ENCODE measurements at places on chromosomes 2 and 18.

DNA sequence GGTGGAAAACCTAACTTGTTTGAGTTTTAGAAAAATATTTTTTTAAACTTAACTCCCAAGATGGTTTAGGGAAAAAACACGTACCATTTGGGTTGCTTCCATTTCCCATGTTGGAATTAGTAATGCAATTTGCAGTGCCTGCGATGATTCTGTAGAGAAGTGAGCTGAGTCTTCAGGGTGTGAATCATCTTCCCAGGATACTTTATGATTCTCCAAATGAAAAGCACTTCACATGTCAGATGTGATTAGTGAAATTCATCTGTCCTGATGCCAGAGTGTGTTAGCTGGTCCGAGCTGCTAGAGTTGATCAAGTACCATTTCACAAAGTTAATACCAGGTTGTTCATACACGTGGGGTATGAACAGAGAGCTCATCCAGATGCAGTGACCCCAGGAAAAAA is 59.1 kb downstream of the ACOXL start:
- no peak for DNase-seq

GRCh38 chr18:23969664-23970063 is 44.9 kb upstream of the TTC39C start:
- no peak for DNase-seq

- no peak for DNase-seq
These were observed 1430.4 kb upstream of the ACVR2A start for GRCh38 chr2:146414456-146414855.

- DNase-seq, result no peak
These were observed 100.2 kb downstream of the GALNT3 start for GRCh38 chr2:165693838-165694237.

GRCh38 chr2:120720231-120720630 is 15.4 kb upstream of the GLI2 start:
- DNase-seq, result no peak

DNA sequence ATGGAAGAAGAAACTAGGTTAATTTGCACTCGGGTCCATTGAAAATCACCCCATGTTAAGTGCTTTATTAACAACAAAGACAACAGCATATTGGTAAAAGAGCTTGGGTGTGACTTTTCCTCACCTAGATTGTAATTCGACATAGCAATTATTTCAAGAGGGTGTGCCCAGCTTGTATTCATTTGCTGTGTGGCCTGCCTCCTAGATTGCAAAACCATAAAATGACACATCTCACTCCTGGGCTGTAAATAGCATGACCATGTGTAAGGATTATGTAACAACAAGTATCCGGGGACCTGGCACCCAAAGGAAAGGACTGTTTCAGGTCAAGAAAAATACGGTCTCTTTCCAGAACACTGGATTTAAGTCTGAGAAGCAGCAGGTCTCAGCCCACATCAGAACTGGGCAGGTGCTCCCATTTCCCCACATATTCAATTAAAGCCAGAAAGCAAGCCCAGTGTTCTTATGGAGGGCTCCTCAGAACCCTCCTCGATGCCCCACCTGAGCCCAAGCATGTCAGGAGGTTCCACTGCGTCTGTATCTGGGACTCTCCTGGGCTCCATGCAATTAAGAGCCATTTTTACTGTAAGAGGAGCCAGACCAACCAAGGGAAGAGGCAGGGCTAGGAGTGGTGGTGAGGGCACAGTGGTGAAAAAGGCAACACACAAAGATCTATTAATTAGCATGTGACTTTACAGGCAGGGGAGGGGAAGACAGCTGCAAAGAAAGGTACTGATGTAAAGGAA is 39.2 kb downstream of the MREG start:
- DNase-seq, result no peak

DNA sequence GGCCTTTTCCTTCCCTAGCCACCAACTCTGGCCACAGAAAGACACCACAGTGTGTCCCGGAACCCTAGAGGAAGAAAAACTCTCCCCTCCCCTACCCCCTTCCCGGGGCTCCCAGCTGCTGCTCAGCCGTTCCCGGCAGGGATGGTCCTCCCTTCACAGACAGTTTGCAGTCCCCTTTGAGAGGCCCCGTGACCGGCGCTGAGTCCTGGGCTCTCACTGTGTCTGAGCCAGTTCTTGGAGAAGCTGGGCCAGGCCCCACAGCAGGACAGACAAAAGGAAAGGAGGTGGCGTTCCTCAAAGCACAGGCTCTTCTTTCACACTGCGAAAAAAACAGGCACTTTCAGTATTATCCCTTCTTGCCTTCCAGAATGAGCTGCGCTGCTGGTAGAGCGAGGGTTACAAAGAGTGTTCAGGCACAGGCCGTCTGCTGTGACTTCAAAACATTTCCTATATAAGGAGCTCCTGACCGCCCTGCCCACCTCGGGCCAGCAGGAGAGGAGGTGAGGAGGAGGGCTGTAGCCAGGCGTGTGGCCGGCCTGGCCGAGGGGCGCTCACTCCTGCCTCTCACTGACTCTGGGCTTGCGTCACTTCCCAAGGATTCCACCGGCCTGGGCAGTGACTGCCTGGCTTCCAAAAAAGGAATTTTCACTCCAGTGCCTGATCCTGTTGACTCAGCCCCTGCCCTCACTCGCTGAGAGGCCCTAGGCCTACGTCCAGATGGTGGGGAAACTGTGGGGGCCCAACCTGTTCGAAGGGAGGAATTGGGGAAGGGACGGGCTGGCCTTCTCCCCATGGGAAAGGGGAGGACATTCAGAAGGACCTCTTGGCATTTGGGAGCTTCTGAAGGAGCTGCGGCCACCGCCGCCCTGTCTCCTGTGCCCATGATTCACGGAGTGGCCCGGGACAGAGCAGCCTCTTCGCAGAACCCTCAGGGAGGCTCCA is 24.9 kb downstream of the CIDEA start:
- no peak for DNase-seq

DNA sequence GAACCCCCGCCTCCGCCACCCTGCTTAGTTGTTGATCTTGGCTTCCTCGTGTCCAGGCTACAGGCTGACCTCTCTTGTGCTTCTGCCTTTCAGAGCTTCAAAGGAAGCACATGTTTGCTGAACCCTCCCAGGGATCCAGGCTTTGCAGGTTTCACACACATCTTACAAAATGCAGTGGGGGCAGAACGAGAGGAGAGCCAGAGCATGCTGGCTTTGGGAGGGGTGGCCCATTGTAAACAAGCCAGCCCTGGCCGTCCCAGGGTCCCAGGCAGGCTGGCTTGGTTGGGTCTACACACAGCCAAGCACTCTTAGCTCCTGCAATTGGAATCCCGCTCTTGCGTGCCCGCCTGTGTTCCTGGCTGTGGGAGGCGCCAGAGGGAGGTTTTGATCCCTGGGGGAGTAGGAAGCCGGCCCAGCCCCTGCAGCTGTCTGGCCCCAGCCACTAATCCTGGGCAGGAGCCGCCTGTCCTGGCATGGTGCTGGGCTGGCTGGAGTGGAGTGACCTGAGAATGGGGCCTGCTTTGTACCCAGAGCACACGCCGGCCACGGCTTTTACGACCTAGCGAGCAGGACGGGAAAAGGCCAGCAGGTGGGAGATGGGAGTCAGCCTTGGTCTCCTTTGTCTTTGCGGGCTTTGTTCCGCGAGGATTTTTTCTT is 53.9 kb downstream of the SH3BP4 start:
- DNase-seq, result no peak

- no peak for DNase-seq
These were observed 147.6 kb downstream of the HDAC4 start for GRCh38 chr2:239253264-239253663.

- DNase-seq, result no peak
These were observed 147.8 kb upstream of the FHL2 start for GRCh38 chr2:105546628-105546974.

- DNase-seq, result no peak
These were observed 470.4 kb downstream of the IRS1 start for GRCh38 chr2:226329180-226329579.

GRCh38 chr18:80200932-80201672 is 46.2 kb downstream of the PARD6G start:
- no peak for DNase-seq

GRCh38 chr2:130915149-130915548 is 78.4 kb downstream of the ARHGEF4 start:
- no peak for DNase-seq

DNA sequence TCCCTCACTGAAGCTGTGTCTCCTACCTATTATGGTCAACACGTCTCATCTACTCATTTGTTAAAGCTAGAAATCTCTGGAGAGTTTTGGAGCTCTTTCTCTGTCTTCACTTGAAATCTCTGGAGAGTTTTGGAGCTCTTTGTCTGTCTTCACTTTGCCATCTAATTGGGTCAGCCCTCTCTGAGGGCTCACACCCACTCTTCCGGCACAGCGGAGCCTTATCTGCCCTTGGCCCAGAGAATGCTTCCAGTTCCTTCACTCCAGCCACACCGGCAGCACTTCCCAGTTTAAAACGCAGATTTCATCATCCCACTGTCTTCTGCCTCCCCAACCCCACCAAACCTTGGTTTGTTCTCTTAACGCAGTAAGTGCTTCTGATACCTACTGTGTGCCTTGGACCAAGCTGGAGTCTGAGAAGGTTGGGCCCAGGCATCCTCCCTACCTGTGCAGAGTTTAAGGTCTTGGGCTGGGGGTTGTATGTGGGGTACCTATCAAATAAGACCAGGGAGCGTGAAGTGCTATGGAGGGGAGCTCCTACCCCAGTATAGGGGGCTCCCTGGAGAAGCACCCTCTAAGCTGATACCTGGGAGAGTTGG is 5.0 kb downstream of the HPCAL1 start:
- no peak for DNase-seq

DNA sequence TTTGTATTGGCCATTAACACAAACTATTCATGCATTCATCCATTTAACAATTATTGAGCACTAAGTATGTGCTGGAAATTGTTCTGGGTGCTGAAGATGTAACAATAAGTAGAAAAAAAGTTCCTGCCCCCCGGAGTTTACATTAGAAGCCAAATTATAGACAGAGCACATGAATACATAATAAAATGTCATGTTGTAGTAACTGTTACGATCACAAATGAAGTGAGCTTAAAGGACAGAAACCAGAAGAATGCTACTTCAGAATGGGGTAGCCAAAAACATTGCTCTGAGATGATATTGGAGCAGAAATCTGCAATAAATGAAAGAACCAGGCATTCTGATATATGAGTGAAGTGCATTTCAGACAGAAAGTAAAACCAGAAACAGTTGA is 256.0 kb upstream of the SETBP1 start:
- DNase-seq, result no peak

DNA sequence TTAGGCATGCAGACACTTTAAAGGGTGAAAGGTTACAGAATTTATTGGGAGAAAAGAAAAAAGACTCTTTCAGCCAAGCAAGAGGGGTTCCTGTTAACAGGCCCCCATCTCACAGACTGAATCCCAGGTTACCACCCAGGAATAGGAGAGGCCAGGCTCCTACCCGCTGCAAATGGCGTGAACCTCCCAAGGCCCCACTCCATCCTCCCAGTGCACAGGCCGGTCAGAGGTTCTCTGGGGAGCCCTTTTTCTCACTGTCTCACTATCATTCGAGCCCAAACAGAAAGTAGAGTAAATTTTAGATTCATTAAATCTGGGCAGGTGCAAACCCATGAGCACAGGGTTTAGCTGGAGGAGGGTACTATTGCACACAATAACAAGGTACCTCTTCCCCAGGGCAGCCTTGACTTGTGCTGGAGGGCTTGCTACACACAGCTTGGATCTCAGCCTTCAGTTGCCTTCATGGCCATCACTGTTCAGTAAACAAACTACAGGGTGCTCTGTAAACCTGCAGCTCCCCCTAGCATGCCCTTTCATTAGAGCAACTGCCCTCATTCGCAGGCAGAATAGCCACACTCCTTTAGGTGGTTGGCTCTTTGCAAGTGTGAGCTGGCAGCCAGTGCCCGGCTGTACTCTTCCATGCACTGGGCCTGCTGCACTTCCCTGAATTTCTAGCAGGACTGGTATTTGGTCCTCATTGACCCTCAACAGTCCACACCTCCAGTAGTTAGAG is 7.3 kb upstream of the PLEK start:
- no peak for DNase-seq

DNA sequence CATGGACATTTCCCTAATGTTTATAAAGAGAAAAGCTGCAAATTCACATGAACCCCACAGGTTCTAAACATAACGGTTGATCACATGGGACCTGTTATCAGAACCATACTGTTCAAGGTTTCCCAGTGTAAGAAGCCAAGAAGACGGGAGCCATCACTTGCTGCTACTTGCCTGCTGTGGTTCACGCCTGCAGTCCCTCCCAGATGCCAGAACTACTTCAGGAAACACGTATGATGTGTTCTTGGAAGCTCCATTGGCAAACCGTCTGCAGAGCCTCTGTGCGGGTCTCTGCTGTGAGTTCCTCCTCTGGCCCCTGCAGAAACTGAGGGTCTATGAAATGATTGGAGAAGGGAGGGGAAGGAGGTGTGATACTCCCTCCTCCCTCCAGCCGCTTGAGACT is 75.2 kb downstream of the CABLES1 start:
- no peak for DNase-seq

DNA sequence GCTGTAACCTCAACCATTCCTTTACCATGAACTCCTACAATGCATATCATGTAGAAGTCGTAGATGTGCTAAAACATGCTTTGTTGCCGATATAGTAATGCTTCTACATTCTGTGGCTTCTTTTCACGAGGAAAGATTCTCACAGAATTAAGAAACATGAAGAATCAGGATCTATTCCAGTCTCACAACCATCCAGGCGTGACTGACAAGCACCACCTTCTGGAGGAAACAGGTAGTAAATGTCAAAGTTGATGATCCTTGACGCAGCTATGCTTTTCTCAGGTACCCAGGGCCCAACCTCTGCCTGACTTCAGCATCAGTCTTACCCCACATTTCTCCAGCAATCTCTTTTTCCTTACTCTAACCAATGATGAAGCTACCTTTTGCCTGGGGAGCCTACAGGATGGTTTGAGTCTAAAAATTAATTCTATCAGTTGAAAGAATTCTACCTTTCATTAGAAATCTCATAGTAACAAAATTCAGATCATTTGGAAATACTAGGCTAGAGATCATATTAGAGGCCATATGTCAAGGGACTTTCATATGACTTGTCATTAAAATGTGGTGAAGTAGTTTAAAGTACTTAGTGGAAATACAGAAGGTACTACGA is 123.3 kb upstream of the RND3 start:
- DNase-seq, result no peak

- DNase-seq, result no peak
These were observed 845 bp downstream of the CFAP210 start for GRCh38 chr2:169693360-169693759.

GRCh38 chr2:139194546-139194945 is 414.4 kb upstream of the NXPH2 start:
- no peak for DNase-seq

Measured in activated T-cell treated with anti-CD3 and anti-CD28 coated beads for 48 hours (primary cell).